ENCODE measurements at places on chromosomes 1 and 21. TPM values are rescaled to one million over a fixed set of nuclear protein-coding genes. Genes with fewer than 3 reads are reported as not detected.

DNA sequence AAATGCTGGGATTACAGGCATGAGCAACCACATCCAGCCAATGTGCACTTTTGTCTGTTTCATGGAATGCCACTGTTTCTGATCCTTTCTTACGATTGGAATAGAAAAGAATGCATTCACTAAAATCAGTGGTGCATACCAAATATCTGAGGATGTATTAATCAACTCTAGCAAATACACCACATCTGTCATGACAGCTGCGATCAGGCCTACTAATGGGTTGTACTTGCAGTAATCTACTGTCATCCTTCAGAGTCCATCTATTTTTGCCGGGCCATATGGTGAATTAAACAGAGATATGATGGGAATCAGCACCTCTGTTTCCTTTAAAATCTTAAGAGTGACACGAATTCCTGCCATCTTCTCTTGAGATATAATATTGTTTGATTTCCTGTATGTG lies 8.5 kb upstream of the USP1 start:
- no peak for DNase-seq

GRCh38 chr21:32929633-32930038 lies 96.1 kb upstream of the OLIG2 start:
- no peak for DNase-seq

GRCh38 chr1:161059293-161059692 lies 10.4 kb downstream of the ARHGAP30 start:
- DNase-seq, result no peak

RBP7 gene
- total RNA-seq, result not detected

SLC44A5 gene
- total RNA-seq, result 3.0 TPM

ST6GALNAC5 gene
- not detected for total RNA-seq

OSCP1 gene
- total RNA-seq, result 4.5 TPM
